Calu3 (cell line): ENCODE measurements at places on chromosomes 7 and 10. TPM values are rescaled to one million over a fixed set of nuclear protein-coding genes. Genes with fewer than 3 reads are reported as not detected.

GRCh38 chr7:44386139-44386913, 60.9 kb upstream of the CAMK2B start:
- H3K4me3 ChIP-seq: no peak overlapping the region
- H3K27ac ChIP-seq: no peak overlapping the region

- H3K27me3 ChIP-seq: no peaks in the 10 kb centered on the region
- H3K4me1 ChIP-seq: peaks cover 41% of the 10 kb centered on the region
- no peak for DNase-seq
- peaks cover 37% of the 10 kb centered on the region for H3K36me3 ChIP-seq
- H3K4me3 ChIP-seq: no peak overlapping the region
Measured at GRCh38 chr7:92629779-92630178, 39.6 kb upstream of the FAM133B start.

- H3K4me3 ChIP-seq: peak overlapping the region; percentile 19
- peak overlapping the region; percentile 75 for H3K27ac ChIP-seq
- H3K27me3 ChIP-seq: no peaks in the 10 kb centered on the region
- no peak for DNase-seq
- peaks cover 44% of the 10 kb centered on the region for H3K4me1 ChIP-seq
Measured at GRCh38 chr10:26781797-26782196, 79.0 kb downstream of the ABI1 start.

DNA sequence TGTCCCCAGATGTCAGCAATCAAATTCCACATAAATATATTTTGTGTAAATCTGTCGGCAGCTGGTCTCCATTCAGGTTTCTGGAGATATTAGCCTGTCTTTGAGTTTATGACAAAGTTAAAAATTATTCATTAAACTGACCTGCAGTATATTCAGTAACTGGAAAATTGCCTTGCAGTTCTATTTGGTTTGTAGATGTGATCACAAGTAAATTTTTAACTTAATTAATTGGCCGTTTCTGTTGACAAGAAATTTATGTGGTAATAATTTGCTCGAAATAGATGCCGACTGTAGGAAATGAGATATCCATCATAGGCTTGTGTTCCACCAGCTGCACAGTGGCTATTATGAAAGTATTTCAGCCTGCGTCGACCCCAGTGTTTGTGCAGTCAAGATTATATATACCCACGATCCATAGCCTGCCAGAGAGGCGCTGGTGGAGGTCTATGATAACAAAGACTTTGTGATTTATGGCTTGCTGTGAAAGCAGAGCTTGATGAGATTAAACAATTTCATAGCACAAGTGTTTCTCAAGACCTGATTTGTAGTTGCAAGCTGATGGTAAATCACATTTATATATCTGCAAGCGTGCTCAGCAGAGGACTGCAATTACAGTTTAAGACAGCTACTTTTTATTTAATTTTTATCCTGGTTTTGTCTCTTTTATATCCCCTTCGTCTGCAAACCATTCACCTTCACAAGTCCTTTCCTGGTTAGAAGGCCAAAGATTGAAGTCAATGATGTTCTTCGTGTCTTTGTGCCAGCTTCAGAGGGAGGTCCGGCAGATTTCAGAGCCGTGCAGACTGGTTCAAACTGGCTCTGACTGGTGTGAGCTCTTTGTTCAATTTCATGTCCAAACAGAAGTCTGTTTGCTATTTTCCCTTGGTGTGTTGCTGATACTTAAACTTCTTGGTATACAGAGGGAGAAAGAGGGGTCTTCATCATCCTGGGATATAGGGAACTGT, 850.9 kb downstream of the LRMDA start:
- no peak for DNase-seq
- no peaks in the 10 kb centered on the region for H3K36me3 ChIP-seq
- H3K27me3 ChIP-seq: no peaks in the 10 kb centered on the region

GRCh38 chr7:26813432-26813831, 51.0 kb downstream of the SKAP2 start:
- no peak for DNase-seq
- no peak overlapping the region for H3K27ac ChIP-seq
- H3K27me3 ChIP-seq: no peaks in the 10 kb centered on the region
- H3K4me1 ChIP-seq: no peaks in the 10 kb centered on the region
- no peaks in the 10 kb centered on the region for H3K36me3 ChIP-seq

DNA sequence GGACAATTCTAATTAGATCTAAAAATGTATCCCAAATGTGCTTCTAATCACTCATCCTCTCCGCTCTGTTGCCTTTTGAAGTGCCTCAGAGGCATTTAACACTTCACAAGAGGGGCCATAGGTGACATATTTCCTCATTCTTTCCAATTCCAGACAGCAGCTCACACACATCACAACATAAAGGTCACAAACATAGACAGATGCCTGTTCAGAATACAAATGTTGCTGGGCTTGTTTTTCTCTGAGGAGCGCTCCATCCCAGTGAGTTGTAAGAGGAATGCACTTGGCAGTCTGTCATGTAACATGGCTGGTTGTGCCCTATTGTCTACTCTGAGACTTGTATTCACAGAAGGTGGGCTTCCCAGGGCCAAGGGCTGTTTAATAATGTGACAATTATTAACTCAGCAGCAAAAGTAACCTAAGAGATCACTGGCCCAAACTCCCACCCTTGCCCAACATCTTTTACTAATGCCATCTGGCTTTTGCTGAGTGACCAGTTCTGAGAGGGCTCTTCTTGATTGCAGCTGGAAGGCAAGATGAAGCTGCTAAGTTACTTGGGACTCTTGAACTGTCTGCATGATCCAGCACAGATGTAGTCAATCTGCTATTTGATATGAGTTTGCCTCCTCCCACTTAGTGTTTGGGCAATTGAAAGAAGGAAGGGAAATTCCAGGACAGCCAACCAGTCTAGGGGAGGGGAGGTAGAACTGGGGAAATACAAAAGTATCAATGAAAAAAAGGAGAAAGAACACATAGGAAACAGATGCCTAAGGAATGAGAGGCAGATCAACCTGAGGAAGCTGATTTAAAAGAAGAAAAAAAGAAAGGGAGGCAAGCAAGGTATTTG, 13.6 kb downstream of the PON2 start:
- H3K27ac ChIP-seq: peak overlapping the region; percentile 73
- DNase-seq: peak; percentile 5
- H3K4me1 ChIP-seq: peaks cover 25% of the 10 kb centered on the region
- peaks cover 7% of the 10 kb centered on the region for H3K36me3 ChIP-seq
- no peak overlapping the region for H3K4me3 ChIP-seq
- no peaks in the 10 kb centered on the region for H3K27me3 ChIP-seq

- no peak for DNase-seq
- H3K4me1 ChIP-seq: no peaks in the 10 kb centered on the region
- H3K4me3 ChIP-seq: no peak overlapping the region
- H3K27ac ChIP-seq: no peak overlapping the region
- peaks cover 13% of the 10 kb centered on the region for H3K36me3 ChIP-seq
Measured at GRCh38 chr7:595621-596010, 76.0 kb upstream of the PDGFA start.

GRCh38 chr10:96656198-96656577, 64.1 kb downstream of the PIK3AP1 start:
- peaks cover 36% of the 10 kb centered on the region for H3K36me3 ChIP-seq
- H3K27me3 ChIP-seq: no peaks in the 10 kb centered on the region
- DNase-seq: no peak
- H3K4me1 ChIP-seq: peaks cover 9% of the 10 kb centered on the region
- no peak overlapping the region for H3K27ac ChIP-seq
- H3K4me3 ChIP-seq: no peak overlapping the region

DNA sequence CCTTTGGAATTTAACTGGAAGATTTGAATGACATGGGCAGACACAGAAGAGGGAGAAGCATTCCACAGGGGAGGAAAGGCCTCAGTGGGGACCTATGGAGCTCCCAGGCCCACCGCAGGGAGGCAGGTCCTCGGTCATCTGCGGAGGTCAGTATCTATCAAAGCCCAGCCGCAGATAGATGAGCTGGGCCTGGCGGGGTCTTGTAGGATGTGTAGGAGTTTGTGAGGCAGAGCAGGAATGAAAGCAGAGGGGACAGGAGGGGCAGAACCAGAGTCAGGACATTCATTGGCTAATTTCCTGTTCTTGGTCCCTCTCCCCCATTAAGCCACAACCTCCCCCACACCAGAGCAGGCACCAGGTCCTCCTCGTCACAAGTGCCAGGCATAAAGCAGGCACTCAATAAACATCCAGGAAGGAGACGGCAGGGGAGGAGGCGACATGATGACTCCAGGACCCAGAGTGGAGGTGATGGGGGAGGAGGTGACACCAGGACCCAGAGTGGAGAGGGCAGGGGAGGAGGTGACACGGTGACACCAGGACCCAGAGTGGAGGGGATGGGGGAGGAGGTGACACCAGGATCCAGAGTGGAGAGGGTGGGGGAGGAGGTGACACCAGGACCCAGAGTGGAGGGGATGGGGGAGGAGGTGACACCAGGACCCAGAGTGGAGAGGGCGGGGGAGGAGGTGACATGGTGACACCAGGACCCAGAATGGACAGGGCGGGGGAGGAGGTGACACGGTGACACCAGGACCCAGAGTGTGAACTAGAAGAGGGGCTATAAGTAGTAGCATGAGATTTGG, 83.7 kb upstream of the PDGFA start:
- no peaks in the 10 kb centered on the region for H3K4me1 ChIP-seq
- peaks cover 28% of the 10 kb centered on the region for H3K27me3 ChIP-seq
- DNase-seq: no peak
- no peak overlapping the region for H3K4me3 ChIP-seq
- no peak overlapping the region for H3K27ac ChIP-seq

DNA sequence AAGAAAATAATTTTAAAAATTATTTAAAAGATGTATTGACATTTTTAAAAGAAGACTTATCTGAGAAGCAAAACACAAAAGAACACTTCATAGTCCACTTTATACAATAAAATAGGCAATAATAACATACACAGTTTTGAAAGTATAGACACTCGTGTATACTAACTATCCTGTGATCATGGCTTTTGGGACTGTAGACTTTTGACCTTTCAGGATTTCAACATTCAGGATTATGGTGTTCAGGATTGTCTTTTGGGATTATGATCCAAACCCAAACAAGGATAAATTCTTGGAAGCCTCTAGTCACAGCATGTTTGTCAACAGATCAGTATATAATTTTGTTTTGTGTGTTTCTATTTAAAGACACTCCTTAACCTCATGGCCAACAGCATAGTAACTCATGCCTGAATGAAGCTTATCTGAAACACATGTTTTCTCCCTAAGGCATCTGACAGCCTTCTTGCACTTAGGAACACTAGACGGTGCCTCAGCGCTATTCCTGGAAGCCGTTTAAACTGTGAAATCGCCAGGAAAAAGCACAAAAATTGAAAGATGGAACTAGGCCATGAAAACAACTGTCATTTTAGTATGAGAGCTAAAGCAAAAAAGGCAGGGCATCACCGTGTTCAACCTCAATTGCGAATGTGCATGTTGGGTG, 29.9 kb downstream of the GSAP start:
- no peak overlapping the region for H3K27ac ChIP-seq
- peaks cover 7% of the 10 kb centered on the region for H3K36me3 ChIP-seq
- no peaks in the 10 kb centered on the region for H3K27me3 ChIP-seq
- H3K4me1 ChIP-seq: no peaks in the 10 kb centered on the region
- no peak for DNase-seq
- H3K4me3 ChIP-seq: no peak overlapping the region

GRCh38 chr10:14124941-14125340, 205.8 kb downstream of the FRMD4A start:
- H3K27me3 ChIP-seq: peaks cover 39% of the 10 kb centered on the region
- H3K27ac ChIP-seq: no peak overlapping the region
- H3K4me1 ChIP-seq: peaks cover 9% of the 10 kb centered on the region
- no peak overlapping the region for H3K4me3 ChIP-seq

DNA sequence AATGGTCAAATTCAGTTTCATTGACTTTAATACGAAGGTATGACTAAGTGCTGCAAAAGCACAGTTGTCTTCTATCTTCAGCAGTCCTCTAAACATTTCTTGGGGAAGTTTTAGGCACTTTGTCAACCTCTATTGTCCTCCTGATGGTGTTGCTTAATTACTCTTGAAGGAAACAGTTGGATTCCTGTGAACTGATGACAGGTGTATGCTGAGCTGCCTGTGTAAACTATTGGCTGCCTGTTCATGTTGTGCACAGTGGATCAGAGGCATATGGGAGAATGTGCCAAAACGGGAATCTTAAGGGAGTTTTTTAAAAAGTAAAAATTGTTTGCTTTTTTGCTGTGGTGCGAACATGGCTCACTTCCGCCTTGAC, 221.0 kb downstream of the AUTS2 start:
- no peak overlapping the region for H3K4me3 ChIP-seq
- no peaks in the 10 kb centered on the region for H3K36me3 ChIP-seq
- no peak overlapping the region for H3K27ac ChIP-seq

The POMZP3 gene
- 9.6 and 11.9 TPM in 2 replicates for total RNA-seq

The ZNF107 gene
- total RNA-seq: 7.7 TPM in 2 replicates

The ADARB2 gene
- total RNA-seq: not detected in 2 replicates

The GIMAP4 gene
- total RNA-seq: not detected in 2 replicates

The KCNIP2 gene
- total RNA-seq: 3.3 and 4.8 TPM in 2 replicates

The SEC24C gene
- 91.7 and 98.4 TPM in 2 replicates for total RNA-seq

The AKAP9 gene
- 28.9 and 33.4 TPM in 2 replicates for total RNA-seq

The CNPY1 gene
- total RNA-seq: not detected in 2 replicates

The FBXL13 gene
- 1.3 and 2.6 TPM in 2 replicates for total RNA-seq
